ENCODE measurements at places on chromosomes 11 and 22.

DNA sequence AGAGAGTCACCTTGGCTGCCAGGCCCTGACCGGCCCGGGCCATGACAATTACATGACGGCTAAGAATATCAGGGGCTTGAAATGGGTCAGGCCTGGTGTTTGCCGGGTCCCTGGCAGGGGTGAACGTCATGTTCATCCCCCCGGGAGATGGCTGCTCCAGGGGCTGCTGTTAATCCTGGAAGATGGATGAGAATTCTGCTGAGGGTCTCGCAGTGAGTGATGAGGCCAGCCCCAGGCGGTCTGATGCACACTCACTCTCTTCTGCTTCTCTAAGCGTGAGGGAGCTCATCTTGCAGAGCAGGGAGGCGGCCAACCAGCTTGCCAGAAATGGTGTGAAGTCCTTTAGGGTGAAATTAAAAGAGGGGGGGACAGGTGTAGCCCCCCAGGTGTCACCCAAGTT is 101.3 kb upstream of the ANO1 start:
- no peak for DNase-seq

DNA sequence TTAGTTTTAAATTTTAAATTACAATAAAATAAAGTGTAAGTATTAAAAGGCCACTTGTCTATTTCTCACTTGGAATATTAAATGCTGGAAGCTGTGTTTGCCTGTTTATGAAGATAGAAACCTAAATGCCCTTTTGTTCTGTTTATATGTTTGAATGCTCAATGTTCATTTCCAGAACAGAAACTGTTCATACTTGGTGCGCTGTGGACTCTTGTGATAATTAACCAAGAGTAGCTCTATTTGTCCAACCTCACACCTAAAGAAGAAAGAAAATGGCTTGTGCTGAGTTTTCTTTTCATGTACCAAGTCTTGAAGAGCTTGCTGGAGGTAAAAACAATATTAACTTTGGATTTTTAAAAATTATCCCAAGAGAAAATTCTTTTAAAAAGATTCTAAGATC is 5.7 kb downstream of the C11orf54 start:
- no peak for DNase-seq

- no peak for DNase-seq
Measured at GRCh38 chr11:94771951-94772350, 3.8 kb downstream of the AMOTL1 start.

DNA sequence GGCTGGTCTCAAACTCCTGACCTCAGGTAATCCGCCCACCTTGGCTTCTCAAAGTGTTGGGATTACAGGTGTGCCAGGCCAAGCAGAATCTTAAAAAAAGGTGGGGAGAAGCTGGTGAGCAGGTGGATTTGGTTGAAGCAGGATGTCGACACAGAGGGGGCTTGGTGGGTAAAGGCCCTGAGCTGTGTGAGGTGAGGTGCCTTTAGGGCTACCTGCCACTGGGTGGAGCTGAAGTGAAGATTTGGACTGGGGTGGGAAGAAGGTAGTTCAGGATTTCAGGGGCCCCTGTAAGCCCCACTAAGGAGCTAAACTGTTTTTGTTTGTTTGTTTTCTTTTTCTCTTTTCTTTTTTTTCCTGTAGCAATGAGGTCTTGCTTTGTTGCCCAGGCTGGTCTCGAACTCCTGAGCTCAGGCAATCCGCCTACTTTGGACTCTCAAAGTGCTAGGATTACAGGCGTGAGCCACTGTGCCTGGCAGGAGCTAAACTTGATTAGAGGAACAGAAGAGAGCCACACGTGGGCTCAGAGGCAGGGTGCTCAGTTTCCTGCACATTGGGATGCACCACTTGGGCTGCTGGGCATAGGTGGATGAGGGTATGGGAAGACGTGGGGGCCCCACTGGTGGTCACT is 6.0 kb downstream of the P2RX6 start:
- no peak for DNase-seq

GRCh38 chr11:128862908-128863660 is 4.0 kb downstream of the KCNJ1 start:
- no peak for DNase-seq

DNA sequence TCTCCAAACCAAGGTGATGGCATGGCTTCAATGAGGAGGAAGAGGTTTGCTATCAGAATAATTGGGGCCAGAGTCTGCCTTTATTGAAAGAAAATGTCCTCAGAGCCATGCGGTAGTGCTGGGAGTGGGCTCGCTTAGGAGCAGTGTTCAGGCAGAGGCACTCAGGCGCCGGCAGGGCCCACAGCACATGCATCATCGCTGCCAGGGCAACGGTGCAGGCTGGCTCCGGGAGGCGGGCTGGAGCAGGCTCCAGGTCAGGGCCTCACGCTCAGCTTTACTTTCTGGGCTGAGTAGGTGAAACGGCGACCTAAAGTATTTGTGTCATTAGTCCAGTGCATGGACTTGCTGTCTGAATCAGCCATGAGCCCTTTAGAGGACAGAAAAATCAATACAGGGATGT is 169.9 kb upstream of the CCDC90B start:
- no peak for DNase-seq

GRCh38 chr22:17712441-17712840 is 61.8 kb downstream of the BID start:
- no peak for DNase-seq

- DNase-seq = no peak
Measured at GRCh38 chr22:22694106-22694505, 49.7 kb downstream of the GGTLC2 start.

DNA sequence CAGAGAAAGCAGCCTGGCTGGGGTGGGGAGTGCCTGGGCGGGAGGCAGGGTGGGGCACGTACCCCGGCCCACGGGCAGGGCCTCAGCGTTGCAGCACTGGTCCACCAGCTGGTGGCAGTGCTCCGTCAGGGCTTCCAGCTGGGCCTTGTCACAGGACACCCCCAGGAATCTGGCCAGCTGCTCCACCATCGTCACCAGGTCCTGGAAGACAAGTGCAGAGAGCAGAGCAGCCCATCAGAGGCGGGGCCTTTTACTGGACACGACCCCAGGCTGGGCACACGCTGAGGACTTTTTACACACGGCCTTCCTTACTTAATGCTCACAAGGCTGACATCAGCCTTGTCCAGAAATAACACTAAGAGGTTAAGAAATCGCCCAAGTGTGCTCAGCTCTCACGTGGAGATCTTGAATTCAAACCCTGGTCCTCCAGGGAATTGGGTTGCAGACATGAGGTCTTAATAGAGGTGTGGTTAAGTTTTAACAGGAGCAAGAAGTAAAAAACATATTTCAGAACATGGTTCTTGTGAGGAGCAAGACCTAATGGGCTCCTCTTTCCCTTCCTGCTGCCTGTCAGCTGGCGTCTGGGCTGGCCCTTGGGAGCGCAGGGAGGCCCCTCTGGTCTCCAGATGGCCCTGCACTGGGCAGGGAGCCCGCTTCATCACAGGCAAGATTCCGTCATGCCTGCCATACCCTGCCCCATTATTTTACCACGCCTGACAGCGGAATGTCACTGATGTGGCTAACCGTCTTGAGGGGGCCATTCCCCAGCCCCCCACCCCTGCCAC is 17.1 kb upstream of the EFCAB6 start:
- no peak for DNase-seq

DNA sequence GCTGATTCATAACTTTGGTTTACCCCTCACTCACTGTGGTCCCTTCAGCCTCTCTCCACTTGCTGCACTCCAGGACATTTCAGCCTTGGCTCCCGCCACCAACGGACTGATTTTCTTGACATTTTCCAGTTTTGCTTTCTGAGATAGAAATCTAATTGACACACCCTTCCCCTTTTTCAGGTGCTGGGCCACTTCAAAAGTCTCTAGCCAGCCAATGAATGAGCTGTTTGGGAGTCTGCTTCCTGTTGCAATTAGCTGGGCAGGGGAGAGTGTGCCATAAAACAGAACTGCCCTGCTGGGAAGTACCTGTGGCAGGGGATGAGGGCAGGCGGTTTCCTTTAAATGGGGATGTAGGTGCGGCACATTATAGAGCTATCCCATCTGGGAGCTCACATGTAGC is 21.1 kb upstream of the PLET1 start:
- no peak for DNase-seq

GRCh38 chr11:107385361-107385981 is 72.2 kb downstream of the CWF19L2 start:
- DNase-seq = no peak

DNA sequence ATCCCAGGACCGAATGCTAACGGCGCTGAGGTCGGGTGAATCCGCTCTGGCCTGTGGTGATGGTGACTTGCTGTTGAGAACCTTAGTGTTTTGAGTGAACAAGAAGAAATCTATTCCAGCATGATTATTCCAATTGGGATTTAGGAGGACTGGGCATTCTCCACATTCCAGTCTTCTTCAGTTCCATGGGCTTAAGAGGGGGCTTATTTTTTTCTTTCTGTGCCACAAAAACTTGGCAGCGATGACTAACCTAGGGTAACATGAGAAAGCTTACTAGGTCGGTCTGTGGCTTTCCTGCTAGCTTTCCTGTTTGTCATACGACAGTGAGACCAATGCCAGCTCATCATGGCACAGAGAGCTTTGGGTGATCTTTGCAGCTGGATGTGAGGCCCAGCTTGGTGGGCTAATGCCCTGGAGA is 62.9 kb upstream of the ATXN10 start:
- no peak for DNase-seq

- DNase-seq = no peak
Measured at GRCh38 chr11:18590571-18590970, 2.0 kb upstream of the UEVLD start.

DNA sequence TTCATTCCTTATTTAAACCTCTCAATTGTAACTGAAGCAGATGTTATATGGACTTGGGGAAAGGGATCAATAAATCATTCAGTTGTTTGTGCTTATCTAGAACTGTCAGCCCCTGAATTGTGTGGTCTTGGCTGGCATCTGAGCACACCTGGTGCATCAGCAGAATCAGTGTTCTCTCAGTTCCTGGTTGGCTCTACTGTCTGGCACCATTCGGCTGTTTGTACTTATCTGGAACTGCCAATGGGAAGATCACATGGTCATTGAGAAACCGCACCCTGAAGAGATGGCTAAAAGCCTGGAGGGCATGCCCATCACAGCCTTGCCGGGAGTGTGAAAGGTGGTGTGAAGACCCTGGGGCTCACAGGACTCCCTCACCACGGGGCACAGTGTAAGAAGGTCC is 37.1 kb upstream of the EHF start:
- no peak for DNase-seq

DNA sequence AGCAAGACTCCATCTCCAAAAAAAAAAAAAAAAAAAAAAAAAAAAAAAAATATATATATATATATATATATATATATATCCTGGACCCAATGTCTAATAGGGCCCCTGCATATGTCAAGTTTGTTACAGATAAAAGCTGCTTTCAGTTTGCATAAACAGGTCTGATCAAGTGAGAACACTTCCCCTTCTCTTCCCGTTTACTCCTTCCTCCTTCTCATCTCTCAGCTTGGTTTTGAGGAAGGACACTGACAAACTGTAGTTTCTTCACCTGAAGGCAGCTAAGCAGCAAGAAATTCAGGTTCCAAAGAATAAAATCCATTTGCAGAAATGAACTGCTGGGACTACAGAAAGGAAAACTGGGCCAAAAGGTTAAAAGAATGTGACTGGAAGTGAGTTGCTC is 11.7 kb downstream of the THOC5 start:
- no peak for DNase-seq

DNA sequence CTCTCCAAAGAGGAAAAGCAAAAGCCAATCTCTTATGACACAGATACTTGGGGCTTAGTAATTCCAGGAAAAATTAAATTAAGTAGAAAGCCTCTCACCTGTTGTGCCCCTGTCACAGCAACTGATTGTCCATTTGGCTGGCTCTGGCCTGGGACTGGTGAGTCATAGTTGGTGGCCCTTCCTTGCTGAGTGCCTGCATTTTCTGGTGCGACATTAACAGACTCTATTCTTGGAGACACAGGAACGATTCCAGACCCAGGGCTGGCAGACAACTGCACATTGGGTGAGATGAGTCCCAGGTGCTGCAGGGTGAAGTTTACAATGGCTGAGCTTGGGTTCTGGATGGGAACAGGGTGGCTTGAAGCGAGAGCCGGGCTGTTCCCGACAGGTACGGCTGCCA is 15.6 kb downstream of the E2F8 start:
- DNase-seq = no peak

DNA sequence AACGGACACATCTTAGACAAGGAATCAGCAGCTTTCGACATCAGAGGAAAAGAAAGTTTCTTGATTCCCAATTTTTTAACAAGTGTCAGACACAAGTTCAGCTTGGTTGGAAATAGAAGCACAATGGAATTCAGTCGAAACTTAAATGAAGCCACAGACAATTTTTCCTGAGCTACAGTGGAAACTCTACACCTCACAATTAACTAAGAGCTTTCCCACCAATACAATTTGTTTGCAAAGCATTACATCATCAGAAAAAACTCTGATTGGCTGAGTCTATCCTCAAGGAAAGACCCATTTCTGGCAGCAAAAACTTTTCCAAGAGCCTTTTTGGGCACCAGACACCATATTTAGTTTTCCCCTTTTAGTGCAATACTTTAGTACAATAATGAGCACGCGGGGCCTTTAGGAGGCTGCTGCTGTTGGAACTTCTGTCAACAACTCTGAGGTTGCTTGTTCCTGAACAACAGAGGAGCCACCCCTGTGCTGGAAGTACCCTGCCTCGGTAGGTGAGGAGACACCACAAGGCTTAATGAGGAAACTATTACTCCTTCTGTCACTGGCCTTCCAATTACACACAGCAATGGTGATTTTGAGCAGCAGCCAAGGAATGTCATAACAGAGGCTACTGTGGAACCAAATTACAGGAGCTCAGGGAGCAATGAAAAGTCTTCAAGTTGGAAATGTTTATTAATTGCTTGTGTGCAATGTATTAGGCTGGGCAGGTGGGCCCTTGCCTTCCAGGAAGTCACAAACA is 61.9 kb upstream of the BARX2 start:
- DNase-seq = no peak

- peak; percentile 63 for DNase-seq
Measured at GRCh38 chr22:26671317-26672059, 14.1 kb downstream of the MIAT start.

- DNase-seq = no peak
Measured at GRCh38 chr11:130872981-130873380, 43.3 kb downstream of the SNX19 start.

DNA sequence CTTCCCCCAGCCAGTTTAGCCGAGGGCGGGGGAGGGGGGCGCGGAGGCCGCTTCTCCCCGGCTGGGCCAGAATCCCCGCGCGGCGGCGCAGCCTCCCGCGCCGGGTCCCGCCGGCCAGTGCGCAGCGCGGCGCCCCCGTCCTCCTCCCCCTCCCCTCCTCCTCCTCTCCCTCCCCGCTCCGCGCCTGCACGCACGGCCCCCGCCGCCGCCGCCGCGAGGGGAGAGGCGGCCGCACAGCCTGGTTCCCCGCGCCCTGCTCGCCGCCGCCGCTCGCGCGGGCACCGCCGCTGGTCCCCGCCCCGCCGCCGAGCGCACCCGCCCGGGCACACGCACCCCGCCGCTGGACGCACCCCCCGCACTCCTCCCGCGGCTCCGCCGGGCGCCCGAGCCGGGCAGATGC is at the start of gene FLRT1:
TSS of gene FLRT1 (plus strand) at position 356 of the 400 bp plus-strand sequence. CDS start 80,337 bp downstream, outside the sequence.
- DNase-seq = no peak

DNA sequence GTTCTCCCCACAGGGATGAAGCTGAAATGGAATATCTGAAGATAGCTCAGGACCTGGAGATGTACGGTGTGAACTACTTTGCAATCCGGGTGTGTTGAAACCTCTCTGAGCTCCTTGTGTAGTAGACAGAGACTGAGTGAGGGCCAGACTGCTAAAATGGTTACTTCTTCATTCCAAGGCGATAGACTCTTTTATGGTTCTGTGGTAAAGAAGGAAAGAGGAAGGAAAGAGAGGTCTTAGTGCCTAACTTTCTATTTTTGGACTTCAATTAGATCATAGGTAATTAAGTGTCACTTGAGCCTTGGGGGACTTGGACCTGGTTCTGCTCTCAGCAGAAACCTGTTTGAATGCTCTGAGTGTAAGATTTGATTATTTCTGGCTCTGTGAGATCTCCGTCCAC is 54.7 kb downstream of the NF2 start:
- no peak for DNase-seq
